ENCODE measurements at places on chromosomes 16 and 17. TPM values are rescaled to one million over a fixed set of nuclear protein-coding genes. Genes with fewer than 3 reads are reported as not detected.
A peak's percentile ranks its signal among the peaks of the same experiment; 100 is the strongest.

GRCh38 chr16:84294117-84294516 lies 561 bp upstream of the WFDC1 start:
- no peak for DNase-seq

STH gene
- not detected for polyA plus RNA-seq

DNA sequence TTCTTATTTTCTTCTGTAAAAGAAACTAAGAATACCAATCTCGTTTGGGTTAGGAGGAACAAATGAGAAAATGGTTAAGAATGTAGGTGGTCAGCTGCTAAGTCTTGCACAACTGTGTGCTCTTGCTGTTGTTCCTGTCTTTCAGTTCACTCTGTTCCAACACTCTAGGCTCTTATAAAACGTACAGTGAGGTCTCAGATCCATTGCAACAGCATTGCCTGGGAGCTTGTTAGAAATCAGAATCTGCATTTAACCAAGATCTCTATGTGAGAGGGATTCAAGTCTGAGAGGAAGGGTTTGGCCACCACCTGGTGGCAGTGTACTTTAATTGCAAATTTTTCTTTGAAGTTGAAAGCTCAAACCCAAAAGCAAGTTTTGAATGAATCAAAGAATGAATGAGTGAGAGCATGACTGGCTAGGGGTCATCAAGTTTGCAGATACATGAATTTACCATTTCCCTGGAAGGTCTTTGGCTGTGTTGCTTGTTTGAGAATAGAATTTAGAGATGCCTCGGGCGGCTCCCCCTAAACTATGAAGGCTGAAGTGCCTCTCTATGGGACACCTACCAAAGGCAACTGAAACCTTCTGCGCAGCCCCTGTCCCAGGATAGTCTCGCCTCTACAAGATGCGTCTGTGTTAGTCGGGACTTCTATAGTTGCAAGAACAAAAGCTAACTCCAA lies 2.5 kb downstream of the ALOX15B start:
- no peak for DNase-seq

GRCh38 chr16:11024333-11025053 lies 80.1 kb downstream of the CLEC16A start:
- DNase-seq: no peak

USP43 gene
- 6.2 TPM for polyA plus RNA-seq

DNA sequence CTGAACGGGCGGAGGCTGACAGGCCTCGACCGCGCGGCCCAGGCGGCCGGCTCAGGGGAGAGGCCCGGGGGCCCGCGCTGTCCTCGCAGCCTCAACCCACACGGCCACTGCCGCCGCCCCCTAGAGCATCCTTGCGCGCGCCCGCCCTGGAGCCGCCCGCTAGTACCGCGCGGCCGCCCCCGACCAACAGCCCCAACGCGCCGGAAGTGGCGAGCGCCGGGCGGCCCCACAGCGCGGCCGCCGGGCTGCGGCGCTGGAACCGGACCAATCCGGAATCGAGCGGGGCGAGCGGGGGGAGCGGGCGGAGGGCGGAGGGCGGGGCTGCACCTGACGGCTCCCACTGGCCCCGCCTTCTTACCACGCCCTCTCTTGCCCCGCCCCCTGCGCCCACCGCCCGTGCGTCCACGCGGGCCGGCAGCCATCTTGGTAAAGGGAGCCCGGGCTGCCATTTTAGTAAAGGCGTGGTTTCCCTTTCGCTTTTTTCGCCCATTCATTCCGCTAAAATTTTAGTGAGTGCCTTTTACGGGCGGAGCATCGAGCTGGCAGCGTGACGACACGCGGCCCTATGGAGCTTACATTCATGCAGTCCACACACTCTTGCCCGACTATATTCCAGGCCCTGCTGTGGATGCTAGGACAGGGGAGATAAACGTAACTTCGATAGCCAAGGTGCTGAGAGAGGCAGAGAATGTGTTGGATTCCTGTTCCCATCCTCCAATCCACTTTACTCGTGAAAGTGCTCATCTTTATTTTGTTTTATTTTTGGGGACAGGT lies at the start of gene XPO6:
TSS of gene XPO6 (minus strand) at position 208 of the 774 bp plus-strand sequence. CDS start 597 bp downstream, outside the sequence.
- DNase-seq: peak; percentile 88

PLA2G10 gene
- polyA plus RNA-seq: 0.21 TPM

GRCh38 chr17:62650587-62650986 lies 23.1 kb downstream of the MRC2 start:
- DNase-seq: no peak

DNA sequence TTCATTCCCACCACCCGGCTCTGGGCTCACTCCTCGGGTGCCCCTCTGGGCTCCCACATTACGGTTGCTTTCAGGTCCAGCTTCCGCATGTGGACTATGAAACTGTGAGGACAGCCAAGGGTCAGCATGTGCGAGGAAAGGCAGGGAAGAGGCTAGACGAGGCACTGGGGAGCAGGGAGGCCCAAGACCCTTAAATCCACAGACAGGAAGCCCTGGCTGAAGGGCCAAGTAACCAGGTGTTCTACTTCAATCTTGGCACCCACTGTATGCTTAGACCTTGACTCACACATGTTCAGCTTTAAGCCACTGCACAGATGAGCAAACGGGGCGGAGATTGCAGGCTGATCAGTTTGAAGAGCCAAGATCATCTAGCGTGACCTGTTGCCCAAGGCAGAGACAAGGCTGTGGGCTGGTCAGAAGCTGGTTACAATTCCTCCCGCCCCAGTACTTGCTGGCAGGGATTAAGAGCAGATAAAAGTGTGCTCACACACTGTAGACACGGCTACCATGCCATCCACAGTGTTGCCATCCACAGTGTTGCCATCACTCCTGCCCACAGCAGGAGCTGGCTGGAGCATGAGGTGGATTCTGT lies at the start of gene CES4A:
TSS of gene CES4A (plus strand) at position 393 of the 592 bp plus-strand sequence. CDS start at position 577, 184 bp downstream.
- DNase-seq: no peak

DNA sequence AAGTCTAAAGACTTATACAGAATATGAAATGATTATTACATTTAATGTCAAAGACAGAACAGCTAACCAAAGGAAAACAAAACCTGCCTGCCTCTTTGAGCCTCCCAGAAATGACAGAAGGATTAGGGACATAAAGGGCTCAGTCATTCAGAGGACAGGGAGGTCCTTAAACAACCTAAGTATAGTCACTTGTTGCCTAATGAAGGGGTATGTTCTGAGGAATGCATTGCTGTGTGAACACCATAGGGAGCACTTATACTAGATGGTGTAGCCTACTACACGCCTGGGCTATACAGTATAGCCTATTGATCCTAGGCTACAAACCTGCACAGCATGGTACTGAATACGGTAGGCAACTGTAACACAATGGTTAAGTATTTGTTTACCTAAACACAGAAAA lies 106.4 kb downstream of the PARN start:
- no peak for DNase-seq

DNA sequence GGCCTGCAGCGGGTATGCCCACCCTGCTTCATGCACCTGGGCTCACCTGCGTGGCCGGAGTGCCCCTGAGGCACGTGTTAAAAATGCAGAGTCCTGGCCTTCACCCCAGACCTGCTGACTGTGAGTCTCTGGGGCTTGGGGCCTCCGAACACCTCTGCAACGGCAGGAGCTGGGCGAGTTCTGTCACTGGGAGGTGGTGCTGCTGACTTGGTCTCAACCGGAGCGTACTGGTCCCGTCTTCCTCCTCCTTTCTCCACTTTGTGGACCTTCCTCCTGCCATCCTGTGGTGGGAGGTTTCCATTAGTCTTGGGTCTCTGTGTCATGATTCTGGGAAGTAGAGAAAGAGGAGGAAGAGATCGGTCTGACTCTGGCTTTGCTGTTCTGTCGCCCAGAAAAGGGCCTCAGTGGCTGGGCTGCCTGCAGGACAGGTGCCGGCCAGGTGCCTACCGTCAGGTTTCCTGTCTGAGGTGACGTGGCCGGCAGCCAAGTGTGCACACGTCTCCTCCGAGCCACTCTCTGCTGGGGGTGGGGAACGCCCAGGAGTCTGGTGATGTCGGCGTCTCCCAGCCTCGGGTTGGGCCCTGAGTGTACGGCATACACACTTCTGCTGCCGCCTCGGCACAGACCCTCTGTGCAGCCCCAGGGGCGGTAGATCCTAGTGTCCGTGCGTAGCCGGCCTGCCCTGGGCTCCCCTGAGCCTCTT lies 6.9 kb downstream of the TSC2 start:
- DNase-seq: no peak

CLEC3A gene
- not detected for polyA plus RNA-seq

DNA sequence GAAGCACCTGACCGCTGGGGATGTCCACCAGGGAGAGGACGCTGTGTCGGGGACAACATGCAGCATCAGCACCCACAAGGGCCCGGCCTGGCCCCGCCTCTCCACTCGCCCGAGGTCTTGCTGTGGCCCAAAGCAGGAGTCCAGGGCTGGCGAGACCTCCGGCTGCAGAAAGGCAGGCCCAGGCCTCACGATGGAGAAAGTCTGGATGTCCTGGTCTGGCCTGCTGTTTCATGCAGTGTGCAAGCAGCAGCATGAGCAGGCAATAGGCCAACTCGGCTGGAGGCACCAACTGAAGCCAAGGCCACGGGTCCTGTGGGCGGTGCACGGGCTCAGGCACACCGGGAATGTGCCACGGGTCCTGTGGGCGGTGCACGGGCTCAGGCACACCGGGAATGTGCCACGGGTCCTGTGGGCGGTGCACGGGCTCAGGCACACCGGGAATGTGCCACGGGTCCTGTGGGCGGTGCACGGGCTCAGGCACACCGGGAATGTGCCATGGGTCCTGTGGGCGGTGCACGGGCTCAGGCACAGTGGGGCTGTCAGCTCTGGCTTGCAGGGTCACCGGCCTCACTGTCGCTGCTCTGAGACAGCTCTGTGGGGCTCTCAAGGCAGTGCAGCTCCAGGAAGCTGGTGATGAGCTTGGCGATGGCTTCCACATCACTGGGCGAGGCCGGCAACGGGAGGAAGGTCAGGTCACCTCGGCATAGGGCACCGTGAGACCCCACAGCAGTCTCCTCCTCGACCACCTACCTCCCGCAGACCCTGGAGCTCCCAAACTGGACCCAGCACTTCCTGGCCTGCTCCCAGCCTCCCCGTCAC lies 6.9 kb downstream of the CYBC1 start:
- DNase-seq: no peak

GRCh38 chr17:62657145-62657665 lies 29.7 kb downstream of the MRC2 start:
- DNase-seq: no peak

GRCh38 chr17:74645010-74645409 lies 21.5 kb upstream of the CD300E start:
- no peak for DNase-seq

- no peak for DNase-seq
Observed at GRCh38 chr16:14241631-14242030, 170.5 kb downstream of the MRTFB start.

- DNase-seq: no peak
Observed at GRCh38 chr17:74994440-74994839, 7.0 kb downstream of the CDR2L start.

- DNase-seq: no peak
Observed at GRCh38 chr17:72661116-72661944, 431.2 kb downstream of the SLC39A11 start.

C16orf89 gene
- 3.4 TPM for polyA plus RNA-seq

DNA sequence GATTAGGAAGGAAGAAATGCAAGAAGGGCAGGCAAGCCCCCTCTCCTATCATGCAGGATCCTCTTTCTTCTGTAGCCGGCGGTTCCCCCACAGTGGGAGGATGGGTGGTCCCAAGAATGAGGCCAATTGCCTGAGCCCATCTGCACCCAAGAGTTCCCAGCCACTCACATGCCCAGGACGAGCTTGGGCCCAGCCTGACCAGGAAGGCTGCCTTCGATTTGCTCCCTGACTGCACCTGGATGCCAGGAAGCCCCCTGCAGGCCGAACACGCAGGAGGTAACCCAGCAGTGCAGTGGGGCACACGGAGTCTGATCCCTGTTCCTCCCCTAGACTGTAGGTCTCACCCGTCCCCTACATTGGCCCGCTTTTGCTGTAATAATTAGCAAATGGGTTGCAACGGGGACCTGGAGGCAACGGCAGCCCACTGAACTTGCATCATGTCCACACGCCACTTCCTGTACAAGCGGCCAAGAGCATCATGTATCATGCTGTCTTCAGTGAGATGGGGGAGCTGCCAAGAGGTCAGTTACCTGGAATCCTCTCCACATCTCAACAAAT lies 67.5 kb downstream of the AMFR start:
- DNase-seq: no peak

DNA sequence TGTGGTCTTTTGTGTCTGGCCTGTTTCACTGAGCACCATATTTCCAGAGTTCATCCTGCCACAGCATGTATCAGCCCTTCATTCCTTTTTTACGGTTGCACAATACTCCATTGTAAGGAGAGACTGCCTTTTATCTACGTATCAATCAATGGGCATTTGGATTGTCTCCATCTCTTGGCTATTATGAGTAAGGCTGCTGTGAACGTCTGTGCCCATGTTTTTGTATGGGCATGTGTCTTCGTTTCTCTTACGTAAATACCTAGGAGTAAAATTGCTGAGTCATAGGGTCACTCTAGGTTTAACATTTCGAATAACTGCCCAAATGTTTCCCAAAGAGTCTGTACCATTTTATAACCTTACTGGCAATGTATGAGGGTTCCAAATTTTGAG lies 202.8 kb upstream of the FOXF1 start:
- DNase-seq: no peak

DNA sequence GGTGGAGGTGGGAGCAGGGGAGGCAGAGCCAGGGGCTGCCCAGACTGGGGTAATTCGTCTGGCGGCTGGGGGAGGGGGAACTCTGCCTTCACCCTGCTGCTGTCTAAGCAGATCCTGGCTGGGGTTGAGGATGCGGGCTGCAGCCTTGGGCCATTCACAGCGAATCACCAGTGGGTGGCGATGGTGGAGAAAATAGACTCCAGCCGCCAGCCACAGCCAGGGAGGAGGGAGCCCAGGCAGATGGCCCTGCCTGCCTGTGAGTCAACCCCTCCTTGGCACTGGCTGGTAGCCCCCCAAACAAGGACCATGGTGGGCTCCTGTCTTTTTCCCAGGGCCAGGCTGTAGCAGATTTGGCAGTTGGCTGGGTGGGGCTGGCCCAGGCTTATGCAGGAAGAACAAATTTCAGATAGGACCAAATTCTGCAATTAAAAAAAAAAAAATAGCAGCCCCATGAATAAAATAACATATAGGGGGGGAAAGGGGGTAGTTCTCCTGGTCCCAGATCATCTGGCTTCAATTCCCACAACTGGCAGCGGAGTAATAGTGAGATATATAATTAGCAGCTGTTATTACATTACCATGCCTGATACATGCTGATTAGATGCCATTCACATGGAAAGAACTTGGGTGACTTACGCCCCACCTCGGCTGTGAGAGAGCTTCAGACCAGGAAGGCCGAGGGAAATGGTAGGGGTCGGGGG lies 41.5 kb upstream of the CDH5 start:
- no peak for DNase-seq

DNA sequence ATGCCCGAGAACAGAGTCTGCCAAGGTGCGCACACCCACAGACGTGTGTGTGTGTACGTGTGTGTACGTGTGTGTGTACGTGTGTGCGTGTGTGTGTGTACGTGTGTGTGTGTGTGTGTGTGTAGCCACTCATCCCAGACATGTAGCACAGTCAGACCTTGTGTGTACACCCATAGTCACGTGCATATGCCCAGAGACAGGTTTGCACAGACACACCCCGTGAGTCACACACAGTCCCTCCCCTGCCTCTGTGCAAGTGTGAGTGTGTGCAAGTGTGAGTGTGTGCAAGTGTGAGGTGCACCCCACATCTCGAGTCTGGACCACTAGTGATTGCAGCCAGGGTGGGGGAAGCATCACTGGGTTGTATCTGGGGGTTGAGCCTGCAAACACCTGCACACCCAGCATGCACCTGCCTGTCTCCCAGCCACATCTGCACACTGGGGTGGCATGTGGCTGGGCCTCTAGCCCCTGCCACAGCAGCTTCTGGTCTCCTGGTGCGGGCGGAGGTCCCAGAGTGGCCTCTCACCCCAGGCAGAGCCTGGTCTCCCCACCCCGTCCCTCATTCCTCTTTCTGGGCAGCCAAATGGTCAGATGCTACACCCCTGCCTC lies 23.6 kb downstream of the BAHCC1 start:
- DNase-seq: no peak

METTL23 gene
- polyA plus RNA-seq: 43.3 TPM

HSD11B2 gene
- polyA plus RNA-seq: 45.6 TPM
